ENCODE measurements at places on chromosomes 3 and 15.

- DNase-seq: no peak
These were observed 360.3 kb upstream of the TBL1XR1 start for GRCh38 chr3:177557548-177557947.

- DNase-seq: no peak
These were observed 9.1 kb downstream of the PLXND1 start for GRCh38 chr3:129597087-129597999.

DNA sequence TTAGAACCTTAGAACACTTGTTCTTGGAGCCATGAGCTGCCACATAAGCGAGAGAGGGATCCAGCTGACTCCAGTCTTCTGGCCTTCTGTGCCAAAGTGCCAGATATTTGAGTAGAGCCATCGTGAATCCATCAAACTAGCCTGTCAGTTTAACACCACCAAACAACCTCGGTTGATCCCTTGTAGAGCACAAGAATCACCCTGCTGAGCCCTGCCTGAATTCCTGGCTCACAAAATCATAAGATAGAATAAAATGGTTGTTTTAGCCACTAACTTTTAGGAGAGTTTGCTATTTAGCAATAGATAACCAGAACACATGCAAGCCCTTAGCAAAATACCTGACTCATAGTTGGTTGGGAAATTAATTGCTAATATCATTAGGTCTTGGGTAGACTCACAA lies 407.6 kb upstream of the PROK2 start:
- DNase-seq: no peak

GRCh38 chr3:114143817-114144216 lies 35.0 kb downstream of the DRD3 start:
- no peak for DNase-seq

Measured in GM12891 (cell line).